ENCODE measurements at places on chromosomes 7 and 10.

DNA sequence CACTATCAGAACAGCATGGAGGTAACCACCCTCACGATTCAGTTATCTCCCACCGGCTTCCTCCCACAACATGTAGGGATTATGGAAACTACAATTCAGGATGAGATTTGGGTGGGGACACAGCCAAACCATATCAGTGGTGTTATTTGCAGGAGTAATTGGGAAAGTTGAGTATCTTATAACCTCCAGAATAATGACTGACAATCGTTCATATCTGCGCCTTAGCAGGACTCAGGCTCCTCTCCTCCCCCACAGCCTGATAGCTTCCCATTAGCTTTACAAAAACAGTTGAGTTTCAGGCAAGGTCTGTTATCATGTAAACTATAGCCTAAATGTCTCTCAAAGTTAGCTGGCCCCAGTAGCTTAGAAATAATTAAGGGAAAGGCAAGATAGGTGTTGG is 3.4 kb upstream of the ERCC6 start:
- DNase-seq, result no peak

GRCh38 chr10:24901686-24902399 is 50.6 kb downstream of the PRTFDC1 start:
- no peak for DNase-seq

DNA sequence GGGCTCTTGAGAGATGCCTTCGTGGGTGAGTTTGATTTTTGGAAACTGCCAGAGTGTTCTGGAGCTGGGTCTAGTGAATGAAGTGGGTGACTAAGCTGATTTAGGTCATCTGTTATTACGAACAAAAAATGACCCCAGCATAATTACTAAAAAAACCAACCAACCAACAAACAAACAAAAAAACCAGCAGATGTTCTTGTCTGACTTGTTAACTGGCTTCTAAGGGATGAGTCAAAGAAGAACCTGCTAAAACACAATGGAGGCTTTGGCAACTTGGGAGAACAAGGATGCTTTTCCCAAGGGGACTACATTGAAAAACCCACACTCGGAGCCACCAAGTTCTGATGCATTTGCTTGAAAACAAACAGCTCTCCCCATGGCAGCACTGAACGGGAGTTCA is 11.5 kb downstream of the TACR2 start:
- DNase-seq, result no peak

DNA sequence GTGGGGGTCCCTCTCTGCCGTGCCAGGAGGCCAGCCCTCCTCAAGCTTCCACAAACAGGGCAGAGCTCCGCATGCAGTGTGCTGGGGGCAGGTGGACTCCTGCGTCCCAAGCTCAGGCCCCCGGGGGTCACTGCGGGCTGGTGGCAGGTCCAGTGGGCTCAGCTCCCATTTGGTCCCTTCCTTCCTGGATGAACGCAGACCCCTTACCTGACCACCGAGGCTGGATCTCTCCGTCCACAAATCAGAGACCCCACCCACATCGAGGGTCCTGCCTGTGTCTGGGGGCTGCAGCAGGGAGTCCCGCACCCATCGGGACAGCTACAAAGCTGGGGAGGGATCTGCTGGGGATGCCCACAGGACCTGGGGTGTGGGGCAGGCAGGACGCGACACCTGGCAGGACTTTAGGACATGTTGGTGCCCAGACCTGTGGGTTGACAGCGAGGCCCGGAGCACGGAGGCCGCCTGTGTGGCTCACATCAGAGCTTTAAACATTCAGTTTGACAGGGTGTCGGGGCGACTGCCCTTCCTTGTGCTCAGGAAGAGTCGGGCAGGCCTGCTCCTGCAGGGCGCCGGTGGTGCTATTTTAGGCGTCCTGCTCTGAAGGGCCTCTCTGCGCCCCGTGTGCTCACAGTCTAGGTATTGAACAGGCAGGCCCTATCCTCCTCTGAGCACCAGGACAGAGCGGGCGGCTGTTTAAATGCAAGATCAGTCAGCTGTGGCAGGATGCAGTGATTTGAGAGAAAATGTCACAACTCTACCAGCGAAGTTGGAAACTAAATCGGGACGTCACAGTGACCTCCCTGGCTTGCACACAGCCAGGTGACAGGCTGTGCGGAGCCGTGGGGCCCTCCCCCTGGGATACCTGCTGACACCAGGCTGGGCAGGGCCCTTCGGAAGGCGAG is 15.9 kb upstream of the CFAP46 start:
- DNase-seq, result peak; percentile 80

DNA sequence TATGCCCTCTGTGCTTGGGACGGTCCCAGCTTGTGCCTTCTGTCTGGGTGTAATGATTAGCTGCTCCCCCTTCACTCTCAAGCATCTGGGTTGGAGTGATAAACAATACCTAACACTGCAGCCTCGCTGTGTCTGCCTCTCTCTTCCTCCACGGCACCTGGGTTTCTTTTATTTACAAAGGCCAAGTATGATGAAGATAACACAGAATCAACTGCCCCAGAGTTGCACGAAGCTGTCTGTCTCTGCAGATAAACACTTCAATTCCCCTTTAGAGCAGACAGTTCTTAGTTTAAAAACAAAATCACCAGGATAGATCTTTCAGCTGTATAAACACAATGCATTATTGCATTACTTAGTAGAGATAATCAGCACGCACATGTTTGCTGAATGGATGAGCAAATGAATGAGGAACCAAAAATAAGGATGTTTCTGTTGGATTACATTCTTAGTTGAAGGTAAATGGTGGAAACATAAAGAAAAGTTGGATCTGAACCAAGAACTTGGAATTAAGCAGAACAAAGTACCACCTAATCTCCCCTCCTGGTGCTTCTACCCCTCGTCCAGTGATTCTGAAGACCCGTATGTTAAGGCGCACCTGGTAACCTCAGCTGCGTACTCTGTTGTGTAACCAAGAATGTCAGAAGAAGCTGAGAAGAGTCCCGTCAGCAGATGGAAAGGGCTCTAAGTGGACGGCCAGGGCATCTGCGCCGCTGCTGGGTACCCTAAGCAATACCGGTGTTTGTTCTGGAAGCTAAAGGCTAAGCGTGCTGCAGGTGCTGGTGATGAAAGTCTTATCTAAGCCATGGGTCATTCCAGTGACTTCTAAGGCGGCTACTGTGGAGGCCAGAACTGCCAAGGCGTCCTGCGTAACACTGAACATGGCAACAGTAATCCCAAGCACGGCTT is 26.6 kb downstream of the INSIG1 start:
- DNase-seq, result no peak

GRCh38 chr10:98619446-98619845 is 172.7 kb upstream of the HPS1 start:
- DNase-seq, result no peak

DNA sequence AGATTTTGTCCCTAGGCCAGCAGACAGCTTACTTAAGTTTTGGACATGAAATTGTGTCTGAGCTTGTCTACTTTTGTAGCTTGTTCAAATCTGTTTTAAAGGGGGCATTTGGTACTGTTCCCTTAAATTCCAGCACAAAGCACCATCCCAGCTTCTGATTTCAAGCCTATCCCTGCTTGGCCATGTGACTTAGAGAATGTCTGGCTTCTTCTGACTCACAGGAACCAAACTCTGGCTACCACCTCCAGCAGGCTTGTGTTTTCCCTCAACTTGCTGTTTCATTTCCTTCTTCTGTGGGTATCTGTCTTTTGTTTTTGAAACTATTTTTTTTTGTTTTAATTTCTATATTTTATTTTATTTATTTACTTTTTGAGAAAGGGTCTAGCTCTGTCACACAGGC is 97.9 kb upstream of the FZD8 start:
- DNase-seq, result no peak

- DNase-seq, result no peak
Measured at GRCh38 chr7:113086431-113086888, at the start of gene GPR85. Gene GPR85 (minus strand): TSS chr7:113086827. CDS start chr7:113084721, 2,106 bp downstream.

- no peak for DNase-seq
Measured at GRCh38 chr10:48507933-48508790, 96.7 kb downstream of the ARHGAP22 start.

GRCh38 chr10:110524179-110524858 is 26.6 kb downstream of the DUSP5 start:
- no peak for DNase-seq

- DNase-seq, result no peak
Measured at GRCh38 chr10:86486856-86487255, 34.7 kb downstream of the WAPL start.

- no peak for DNase-seq
Measured at GRCh38 chr7:147406521-147407135, 1183.9 kb upstream of the C7orf33 start.
